ENCODE measurements at places on chromosomes 6 and 20.

GRCh38 chr6:11233673-11234573 lies 1.5 kb upstream of the NEDD9 start:
- DNase-seq: no peak

- no peak for DNase-seq
Measured at GRCh38 chr6:109221543-109222195, 126.4 kb downstream of the CEP57L1 start.

DNA sequence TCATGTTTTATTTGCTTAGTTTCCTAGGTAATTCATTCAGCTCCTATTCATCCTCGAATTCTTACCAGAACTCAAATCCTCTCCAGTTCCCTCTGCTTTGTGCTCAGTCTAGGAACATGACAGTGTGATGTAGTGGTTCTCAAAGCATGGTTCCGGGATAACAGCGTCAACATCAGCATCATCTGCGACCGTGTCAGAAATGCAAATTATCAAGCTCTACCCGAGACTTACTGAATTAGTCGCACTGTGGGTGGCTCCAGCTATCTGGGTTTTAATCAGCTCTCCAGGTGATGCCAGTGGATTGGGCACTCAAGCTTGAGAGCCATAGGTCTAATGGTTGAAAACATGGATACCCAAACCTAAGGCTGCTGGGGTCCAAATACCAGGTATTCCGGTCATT lies 7.7 kb upstream of the STK35 start:
- DNase-seq: no peak

DNA sequence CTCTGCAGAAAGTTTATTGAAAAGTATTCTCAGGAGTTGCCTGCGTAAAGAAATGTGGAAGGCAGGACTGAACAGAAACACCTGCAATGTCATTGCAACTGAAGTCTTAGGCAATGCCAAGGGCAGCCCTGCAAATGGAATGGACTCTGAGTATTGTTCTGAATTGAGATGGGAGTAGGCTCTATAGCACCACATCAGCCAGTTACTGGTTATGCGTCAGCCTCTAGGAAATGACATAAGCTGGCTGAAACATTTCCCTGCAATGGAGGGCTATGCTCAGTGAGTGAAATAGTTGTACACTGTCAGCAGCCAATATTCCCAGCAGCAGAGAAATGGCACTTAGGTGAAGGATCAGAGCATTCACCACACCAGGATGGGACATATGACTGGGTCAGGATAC lies 13.8 kb upstream of the GJE1 start:
- DNase-seq: no peak

- DNase-seq: no peak
Measured at GRCh38 chr6:35230950-35231349, 17.2 kb downstream of the SCUBE3 start.

- no peak for DNase-seq
Measured at GRCh38 chr6:155517294-155517693, 61.7 kb upstream of the NOX3 start.

- DNase-seq: no peak
Measured at GRCh38 chr6:99416892-99417767, 8.0 kb downstream of the PNISR start.

DNA sequence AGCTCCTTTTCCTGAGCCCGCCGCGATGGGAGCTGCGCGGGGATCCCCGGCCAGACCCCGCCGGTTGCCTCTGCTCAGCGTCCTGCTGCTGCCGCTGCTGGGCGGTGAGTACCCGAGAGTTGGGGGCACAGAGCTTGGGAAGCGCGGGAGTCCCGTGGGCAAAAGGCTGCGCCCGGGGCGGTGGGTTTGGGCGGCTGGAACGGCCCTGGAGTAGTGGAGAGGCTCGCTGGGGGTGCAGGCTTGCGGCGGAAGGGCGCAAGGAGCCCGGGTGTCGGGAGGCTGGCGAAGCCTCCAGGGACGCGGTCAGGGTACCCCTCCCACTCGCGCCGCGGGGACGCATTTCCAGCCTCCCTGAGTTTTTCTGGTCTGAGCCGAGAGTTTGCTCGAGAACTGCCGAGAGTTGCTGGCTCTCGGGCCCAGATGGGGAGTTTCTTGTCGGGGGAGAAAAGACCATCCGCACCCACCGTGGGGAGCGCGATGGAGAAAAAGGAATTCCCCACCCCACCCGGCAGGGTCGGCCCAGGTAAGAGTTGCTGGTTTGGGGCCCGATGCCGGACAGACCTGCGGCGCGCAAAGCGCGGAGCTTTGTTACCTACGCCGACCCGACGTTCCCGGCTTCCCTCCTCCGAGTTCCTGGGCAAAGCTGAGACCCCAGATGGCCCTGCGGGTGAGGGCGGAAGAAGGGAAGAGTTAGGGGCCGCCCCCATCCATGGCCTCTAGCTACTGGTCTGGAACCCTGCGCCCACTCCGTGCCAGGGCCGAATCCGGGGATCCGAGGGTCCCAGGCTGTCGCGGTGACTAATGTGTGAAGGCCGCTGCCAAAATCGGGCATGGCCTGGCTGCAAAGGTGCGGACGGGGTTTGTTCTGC lies 584 bp downstream of the PTK7 start:
- no peak for DNase-seq

GRCh38 chr6:63418741-63419140 lies 99.0 kb upstream of the LGSN start:
- DNase-seq: no peak

DNA sequence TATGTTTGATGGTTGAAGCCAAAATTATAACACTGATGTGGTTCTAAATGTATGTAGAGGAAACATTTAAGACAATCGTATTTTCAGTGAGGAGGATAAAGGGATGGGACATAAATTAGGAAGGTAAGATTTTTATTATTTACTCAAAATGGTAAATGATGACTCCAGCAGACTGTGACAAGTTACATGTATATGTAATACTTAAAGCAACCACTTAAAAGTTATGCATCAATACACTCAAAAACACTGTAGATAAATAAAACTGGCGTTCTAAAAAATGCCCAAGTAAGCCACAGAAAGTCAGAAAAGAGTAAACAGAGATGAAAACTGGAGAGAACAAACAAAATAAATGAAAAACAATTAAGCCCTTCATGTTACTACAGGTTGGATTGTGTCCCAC lies 18.7 kb downstream of the HLA-DMB start:
- no peak for DNase-seq

Measured in hepatic stellate cell (primary cell).